Glutamatergic neuron (in vitro differentiated cells): ENCODE measurements at places on chromosomes 7 and 10. TPM values are rescaled to one million over a fixed set of nuclear protein-coding genes. Genes with fewer than 3 reads are reported as not detected.

GRCh38 chr10:43212043-43212721 is 54.7 kb downstream of the RASGEF1A start:
- DNase-seq = peak; percentile 10

DNA sequence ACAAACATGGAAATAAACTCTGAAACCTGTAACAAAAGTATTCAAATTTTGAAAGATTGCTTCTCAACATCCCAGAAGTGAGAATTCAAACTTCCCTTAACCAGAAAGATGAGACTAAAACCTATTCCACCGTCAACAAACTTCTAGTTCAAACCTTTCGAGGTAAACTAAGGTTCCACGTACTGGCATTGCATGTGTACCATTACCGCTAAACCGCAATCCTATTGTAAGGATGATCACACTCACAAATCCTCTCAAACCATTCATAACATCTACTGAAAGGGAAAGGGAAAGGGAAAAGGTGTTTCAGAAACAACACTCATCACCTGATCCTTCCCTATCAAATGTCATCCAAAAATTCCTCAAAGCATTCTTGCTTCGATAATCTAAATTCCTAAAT is 3.1 kb downstream of the SMURF1 start:
- no peak for DNase-seq

IKZF1 gene
- 1.1 TPM for total RNA-seq

WEE2 gene
- total RNA-seq = not detected

GRCh38 chr7:147569116-147569913 is 1021.3 kb upstream of the C7orf33 start:
- no peak for DNase-seq

DNA sequence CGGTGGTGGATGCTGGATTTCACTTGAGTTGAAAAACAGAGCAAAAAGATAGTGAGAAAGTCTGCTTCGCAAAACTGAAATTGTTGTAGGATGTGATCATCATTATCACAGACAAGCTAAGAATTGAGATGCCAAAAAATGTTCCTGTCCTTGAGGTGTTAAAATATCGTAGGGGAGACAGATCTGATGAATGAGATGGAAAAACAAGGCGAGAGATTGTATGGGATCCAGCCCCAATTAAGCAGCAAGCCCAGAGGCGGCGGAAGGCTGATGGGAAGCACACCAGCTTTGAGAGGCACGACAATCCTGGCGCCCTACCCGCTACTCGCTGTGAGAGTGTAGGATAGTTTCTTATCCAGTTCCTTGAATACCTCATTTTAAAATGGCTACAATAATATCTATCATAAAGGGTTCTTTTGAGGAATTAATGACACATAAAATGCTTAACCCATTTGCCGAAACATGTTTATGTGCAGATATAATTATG is 131.1 kb upstream of the PTN start:
- no peak for DNase-seq
